CD8-positive, alpha-beta T cell (primary cell): ENCODE measurements at places on chromosomes 5 and 9.

DNA sequence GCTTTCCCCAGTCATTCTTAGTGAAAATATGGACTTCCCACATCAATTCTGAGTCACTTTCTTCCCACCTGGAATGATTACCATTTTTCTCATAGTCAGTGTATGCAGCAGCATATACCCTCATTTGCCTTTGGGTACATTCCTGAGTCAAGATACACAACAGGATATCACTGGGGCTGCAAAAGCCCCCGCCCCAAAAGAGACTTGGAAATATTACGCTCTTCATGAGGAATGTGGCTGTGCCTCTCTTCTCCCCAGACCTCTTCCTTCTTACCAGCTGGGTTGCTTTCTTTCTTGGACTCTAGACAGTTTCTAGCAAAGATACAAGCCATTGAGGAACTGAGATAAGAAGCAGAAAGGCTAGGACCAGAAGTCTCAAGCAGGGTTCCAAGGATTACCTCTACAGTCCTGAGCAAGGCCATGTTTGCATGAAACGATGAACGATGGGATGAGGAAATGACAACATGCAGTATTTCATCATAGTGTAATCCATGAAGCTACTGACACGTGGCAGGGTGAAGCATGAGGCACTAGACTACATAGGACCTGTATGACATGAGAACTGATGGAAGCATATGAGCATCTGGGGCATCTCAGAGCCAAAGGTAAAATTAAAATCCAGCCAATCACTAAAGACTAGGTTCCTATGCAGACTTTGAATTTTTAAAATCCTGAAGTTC, 218.1 kb downstream of the RAB3C start:
- no peak for DNase-seq

- no peak for DNase-seq
Measured at GRCh38 chr5:54667136-54667535, 149.6 kb downstream of the SNX18 start.

DNA sequence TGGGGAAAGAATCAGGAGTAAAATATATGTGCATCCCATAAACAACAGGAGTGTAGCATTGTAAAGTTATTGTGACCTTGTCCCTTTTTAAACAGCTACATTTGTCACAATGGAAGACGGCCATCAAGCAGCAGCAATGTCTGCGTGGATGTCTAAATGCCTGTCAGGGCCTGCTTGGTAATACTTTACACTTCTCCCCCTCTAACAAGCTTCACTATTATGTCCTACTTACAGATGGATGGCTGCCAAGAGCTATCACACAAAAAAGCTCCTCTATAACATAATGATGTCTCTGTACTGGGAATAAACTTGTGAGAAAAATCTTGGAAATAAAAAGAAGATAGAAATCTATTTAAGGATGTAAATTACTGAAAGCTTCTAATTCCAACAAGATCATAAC, 213.0 kb downstream of the FBXL17 start:
- DNase-seq, result no peak

GRCh38 chr9:123331346-123332060, 24.5 kb upstream of the CRB2 start:
- no peak for DNase-seq

- DNase-seq, result no peak
Measured at GRCh38 chr5:58135571-58136335, 324.1 kb downstream of the PLK2 start.
